ENCODE measurements at places on chromosomes 12 and 14.

DNA sequence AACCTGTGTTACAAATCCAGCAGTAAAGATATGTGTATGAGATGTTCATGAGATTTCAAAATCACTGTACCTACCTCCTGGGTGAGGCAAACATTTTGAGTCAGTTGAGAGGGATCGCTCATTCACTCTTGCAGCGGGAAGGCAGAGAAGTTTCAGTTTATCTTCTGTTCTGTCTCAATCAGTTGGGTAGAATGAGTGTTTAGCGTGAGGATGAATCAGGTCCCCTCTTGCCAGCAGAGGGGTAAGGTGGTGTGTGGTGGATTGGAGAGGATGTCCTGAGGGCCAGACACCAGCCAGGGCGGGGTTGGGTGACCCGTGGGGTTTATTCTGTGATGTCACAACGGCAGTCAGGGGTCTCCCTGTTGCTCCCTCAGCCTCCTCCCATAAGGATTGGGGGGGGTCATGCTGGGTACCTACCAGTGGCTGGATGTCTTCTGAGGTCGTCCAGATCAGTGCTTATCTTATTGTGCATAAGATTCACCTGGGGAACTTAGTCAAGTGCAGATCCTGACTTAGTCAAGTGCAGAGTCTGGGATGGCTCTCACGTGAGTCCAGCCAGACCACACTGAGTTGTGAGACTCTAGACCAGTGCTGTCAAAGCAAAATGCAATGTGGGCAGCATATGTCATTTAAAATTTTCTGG lies at the start of gene GSG1:
TSS of gene GSG1 (minus strand) at position 277 of the 643 bp plus-strand sequence. CDS start at position 122, 155 bp downstream.
- no peak for DNase-seq

DNA sequence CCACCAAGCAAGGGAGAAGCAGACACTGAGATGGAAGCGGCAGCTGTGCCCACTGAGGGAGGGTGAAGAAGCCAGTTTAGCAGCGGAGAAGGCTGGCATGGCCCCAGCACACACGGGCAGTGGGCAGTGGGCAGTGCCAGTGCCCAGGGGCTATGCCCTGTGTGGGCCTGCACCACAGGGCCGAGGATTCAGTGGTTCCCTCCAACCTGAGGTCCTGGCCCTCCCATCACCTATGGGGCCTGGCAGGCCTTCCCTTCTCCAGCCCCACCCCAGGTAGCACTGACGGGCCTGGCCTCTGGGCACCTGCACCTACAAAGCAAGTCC lies 81.1 kb downstream of the ITPK1 start:
- DNase-seq: no peak

- DNase-seq: no peak
Observed at GRCh38 chr12:52358575-52359350, 8.5 kb downstream of the KRT85 start.

DNA sequence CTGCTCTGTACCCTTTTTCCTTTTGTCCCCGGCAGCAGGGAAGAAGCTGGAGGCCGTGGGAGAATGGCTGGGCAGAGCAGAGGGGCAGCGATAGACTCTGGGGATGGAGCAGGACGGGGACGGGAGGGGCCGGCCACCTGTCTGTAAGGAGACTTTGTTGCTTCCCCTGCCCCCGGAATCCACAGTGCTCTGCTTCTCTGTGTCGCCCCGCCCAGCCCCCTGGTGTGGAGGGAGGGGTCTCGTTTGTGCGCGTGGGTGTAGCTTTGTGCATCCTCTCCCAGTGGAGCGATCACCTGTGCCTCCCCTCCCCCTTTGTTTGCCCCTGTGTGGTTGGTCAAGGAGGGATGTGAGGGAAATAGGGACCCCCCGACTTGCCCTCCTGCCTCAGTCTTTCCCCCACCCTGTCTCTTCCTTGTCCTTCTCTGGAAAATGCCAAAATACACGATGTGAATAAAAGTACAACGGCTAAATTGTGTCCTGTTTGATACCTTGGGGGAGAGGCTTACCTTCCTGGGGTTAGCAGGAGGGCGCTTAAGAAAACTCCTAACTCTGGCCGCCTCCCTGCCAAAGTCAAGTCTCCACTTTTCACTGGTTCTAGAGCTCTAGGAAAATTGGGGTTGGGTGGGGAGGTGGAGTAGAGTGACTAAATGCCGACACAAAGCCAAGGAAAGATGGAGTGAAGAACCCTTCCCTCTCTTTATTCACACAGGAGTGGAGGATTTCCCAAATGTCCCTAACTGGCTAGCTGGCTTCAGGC lies 990 bp upstream of the TPI1 start:
- no peak for DNase-seq

DNA sequence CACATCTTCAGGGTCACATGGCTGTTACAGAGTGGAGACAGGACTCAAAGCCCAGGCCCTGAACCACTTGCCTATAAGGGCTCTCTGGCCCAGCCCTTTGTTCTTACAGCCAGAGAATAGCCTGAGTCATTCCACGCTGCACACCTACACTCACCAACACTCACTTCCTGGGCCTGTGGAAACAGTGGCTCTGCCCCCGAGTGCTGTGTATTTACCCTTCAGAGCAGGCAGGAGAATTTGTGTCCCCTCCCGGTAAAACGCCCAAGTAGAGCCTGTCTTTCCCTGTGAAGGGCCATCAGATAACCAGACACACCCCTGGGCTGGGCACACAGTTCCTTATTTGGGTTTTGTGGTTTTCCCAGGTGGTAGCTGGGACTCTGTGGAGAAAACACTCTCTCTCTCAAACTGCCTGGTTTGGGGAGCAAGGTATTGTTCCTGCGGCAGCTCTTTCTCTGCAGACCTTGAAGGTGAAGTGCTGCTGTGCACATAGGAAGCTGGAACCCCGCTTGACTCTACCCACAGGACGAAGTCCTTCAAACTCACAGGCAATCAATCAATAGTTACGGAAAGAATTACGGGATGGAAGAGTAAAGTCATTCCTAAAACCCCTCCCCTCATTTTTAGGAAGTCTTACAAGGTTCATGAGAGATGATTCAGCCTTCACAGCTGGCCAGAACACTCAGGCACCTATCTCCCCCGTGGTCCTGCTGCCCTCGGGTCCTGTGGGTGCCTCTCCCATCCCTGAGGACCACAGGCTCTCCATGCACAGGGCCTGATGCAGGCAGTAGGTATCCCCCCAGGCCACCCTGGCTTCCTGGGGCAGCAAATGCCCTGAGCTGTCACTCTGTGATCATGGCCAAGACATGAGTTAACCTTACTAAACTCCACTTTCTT lies 20.3 kb downstream of the FIGNL2 start:
- DNase-seq: peak; percentile 10

DNA sequence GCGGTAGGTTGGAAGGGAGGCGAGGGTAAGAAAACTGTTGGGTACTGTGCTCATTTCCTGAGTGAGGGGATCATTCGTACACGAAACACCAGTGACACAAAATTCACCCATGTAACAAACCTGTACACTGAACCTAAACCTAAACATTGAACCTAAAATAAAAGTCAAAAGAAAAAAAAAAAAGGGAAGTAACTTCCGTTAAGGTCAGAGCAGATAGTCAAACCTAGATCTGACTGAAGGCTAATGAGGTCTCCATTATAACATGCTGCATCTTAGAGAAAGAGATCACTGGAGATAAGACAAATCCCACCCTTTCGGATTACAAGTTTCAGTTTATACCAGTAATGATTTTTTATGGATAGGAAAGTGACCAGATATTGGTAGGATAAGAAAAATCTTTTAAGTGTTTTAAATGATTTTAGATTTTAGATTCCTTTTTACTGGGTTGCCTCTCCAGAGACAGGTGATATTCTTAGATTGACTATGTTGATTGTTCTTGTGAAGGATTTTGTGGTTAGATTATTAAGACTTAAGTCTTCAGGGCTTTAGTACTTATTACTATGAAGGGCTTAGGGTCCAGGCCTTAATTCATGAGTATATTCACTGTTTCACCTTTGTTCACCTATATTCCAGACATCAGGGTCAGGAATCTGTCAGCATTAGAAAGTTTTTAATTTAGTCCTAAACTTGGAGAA lies 11.2 kb upstream of the NCKAP1L start:
- no peak for DNase-seq

- DNase-seq: no peak
Observed at GRCh38 chr12:30796313-30796780, 41.6 kb upstream of the CAPRIN2 start.

DNA sequence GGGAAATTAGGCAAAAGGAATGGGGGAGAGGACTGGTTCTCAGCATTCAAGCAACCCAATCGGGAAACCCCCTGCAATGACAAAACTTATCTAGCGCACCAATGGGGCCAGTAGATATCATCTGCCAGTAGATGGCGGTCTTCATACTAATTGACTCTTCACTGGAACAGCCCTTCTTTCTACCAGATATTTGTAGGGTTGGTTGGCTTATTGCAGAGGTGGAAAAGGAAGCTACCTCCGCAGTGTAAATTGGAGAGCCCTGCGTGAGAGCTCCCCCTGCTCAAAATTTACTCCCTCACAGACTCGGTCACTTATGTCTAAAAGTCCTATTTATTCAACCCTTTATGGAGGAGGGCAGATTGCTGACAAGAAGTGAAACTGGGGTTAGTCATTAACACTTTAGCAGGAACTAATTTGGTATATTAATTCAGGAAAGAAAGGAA lies 166.1 kb upstream of the CCND2 start:
- peak; percentile 28 for DNase-seq
